Right forelimb (tissue), 1 donor: ENCODE measurements at places on chromosomes 7 and 10.

DNA sequence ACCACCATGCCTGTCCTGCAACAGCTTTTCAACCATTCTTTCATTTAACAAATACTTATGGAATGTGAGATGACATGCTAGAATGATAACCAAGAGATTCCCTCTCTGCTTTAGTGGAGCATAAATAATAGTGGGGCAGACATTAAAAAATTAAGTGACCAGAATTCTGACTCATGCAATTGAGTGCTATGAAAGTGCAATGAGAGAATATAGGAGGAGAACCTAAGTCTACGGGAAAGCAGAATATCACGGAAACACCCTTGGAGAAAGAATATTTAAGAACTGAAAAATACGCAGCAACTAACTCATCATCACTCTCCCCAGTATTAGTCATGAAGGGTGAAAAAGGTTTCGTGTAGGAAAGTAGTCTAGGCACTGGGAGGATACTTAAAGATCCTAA, 7.1 kb downstream of the KIF5B start:
- DNase-seq: no peak

- no peak for DNase-seq
These were observed 251.9 kb downstream of the AGMO start for GRCh38 chr7:15309872-15310271.

GRCh38 chr10:114638821-114639625, 19.1 kb downstream of the ABLIM1 start:
- DNase-seq: no peak

DNA sequence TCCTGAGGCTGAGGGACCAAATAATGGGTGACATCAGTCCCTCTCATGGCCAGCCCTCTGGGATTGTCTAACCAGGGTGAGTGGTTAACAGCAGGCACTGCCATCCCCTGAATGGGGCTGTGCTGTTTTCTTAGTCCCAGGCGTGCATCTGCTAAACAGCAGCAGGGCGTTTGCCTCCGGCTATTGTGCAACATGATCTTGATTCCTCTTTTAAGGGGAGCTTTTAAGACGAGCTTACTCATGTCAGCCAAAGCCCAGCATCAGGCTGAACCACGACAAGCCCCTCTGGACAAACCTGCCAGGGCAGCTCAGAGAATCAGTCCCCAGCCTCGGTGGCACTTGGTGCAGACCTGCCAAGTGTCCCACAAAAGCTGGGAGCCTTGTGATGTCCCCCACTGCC, 16.2 kb upstream of the IGFBP3 start:
- DNase-seq: no peak

DNA sequence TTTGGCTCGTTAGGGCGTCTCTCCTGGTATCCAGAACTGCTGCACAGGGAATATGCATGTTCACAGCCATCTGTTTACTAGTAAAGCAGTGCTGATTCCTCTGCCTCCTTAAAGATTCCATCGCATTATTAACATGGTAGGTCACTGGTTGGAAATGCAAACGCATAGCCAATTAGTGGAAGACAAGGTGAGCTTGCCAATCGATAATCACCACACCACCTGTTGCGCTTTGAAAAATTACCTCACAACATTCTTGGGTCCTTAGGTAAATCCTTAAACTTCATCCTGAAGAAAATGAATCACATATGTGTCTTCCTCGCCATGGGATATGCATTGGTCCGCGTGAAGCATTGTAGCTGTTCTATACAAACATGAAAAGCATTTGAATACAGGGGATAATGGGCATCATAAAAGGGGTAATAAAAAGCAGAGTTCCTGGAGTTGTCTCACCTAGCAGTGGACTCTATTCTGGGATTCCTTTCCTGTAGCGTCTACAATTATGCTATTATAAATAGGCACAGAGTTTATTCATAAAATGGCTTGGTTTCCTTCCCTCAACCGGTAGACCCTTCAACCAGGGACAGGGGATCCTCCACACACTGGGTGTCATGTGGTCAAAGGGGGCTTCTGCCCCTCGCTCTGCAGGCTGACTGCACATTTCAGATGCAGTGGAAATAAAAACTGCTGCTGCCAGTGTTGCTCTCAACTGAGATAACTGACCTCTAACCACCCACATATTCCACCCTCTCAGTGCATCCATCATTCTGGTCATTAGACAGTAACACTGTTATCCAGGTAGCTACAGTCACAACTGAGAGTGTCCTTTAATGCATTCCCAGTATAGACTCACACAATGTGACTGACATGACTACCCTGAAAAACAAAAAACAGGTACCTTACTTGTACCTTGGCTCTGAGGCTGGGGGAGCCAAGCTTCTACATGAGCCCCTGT, 389.2 kb upstream of the NFE2L3 start:
- no peak for DNase-seq
